ENCODE measurements at places on chromosomes 3 and 15.

GRCh38 chr3:131067983-131068382 lies 41.3 kb downstream of the NEK11 start:
- peak; percentile 19 for DNase-seq

GRCh38 chr3:47850564-47851410 lies 47.8 kb downstream of the DHX30 start:
- no peak for DNase-seq

- DNase-seq, result no peak
These were observed 103.7 kb upstream of the TGFBR2 start for GRCh38 chr3:30502742-30503073.

DNA sequence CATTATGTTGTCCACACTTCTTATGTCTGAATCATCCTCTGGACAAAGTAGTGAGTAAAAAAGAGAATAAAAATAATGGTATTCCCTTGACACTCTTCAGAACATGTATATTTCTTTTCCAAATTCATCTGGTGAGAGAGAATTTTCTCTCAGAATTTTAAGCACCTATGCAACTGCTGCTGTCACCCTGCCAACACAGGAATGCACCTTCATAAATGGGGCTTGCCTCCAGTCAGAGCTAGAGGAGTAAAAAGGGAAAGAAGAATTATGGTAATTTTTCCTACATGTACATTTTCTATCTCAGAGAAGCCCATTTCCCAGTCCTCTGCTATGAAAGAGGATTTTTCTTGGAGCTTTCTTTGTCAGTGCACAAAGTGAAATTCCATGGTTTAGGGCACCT lies 92.2 kb upstream of the ALCAM start:
- no peak for DNase-seq

- DNase-seq, result no peak
These were observed 25.9 kb downstream of the EXOG start for GRCh38 chr3:38522002-38522401.

DNA sequence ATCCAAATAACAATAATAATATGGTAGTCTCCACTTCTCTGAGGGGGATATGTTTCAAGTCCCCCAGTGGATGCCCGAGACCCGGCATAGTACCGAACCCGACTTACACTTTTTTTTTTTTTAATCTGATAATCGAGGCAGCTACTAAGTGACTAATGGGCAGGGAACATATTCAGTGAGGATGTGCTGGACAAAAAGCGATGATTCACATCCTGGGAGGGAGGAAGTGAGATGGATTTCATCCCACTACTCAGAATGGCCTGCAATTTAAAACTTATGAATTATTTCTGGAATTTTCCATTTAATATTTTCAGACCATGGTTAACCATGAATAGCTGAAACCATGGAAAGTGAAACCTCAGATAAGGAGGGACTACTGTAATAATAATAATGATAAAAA lies 49.5 kb upstream of the SELENOK start:
- no peak for DNase-seq

GRCh38 chr15:85116925-85117646 lies 135.4 kb downstream of the PDE8A start:
- no peak for DNase-seq

DNA sequence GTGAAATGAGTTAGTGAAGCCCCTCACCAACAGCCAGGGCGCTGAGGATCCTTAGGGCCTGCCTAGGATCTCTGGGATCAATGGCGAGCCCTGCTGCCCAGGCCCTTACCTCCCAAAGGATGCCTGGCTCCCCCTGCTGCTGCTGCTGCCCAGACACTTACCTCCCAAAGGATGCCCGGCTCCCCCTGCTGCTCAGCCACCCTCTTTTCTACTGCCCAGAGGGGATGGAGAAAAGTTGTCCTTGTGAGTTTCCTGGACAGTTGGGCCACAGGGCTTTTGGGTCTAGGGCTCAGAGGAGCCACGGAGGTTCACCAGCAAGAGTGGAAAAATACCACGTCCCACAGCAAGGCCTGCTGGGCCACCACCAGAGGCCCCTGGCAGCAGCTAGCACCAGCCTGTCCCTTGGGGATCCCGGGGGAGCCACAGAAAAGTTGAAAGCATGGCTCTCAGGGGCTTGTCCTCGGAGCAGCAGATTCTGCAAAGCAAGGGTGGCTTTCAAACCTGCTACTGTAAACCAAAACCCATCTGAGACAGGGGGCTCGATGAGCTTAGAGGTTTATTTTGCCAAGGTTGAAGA lies 59.4 kb downstream of the SLC6A6 start:
- peak; percentile 44 for DNase-seq

DNA sequence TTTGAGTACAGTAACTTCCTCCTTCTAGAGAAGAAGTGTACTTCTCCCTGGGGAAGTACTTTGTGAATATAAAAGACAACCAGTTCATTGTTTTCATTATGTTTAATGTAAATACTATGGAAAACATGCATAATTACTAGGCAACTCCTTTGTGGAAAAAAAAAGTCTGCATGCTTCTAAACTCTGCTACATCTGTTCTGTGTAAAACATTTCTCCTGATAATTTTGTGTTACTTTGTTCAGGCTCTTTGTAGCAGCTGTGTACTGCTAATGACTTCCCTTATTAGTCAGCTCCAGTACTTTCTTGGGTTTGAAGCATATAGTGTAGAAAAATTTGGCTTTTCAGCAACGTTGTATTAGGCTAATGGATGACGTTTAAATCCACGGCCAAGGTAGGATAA lies 111.6 kb downstream of the FEZF2 start:
- peak; percentile 72 for DNase-seq

GRCh38 chr3:133535971-133536881 lies 37.3 kb upstream of the CDV3 start:
- no peak for DNase-seq

GRCh38 chr3:111616417-111617105 lies 21.4 kb upstream of the ZBED2 start:
- DNase-seq, result no peak

DNA sequence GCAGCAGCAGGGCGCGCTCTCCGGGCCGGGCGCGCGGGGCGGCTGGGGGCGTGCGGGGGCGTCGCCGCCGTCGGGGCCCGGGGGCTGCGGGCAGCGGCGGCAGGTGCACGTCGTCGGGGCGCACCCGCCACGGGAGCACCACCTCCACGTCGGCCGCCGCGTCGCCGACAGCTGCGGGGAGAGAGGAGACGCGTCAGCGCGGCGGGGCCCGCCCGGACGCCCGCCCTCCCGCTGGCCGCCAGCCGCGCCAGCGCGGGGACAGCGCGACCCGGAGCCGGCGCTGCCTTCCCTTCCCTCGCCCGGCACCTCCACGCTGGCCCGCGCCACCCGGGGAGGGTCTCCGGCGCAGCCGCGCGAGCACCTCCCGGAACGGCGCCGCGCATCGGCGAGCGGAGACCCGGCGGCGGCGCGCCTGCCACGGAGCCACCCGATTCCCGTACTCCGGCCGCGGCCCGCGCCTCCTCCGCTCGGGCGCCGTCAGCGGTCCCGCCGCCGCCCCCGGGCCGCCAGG lies 481 bp downstream of the ADAMTS17 start:
- DNase-seq, result no peak

- DNase-seq, result peak; percentile 64
These were observed 1.1 kb upstream of the RNU6-1 start for GRCh38 chr15:67840749-67841512.

GRCh38 chr15:68924866-68925560 lies 5.3 kb upstream of the SPESP1 start:
- peak; percentile 67 for DNase-seq

GRCh38 chr15:38528294-38528693 lies 36.3 kb downstream of the RASGRP1 start:
- no peak for DNase-seq

GRCh38 chr3:107561980-107562379 lies 39.2 kb downstream of the BBX start:
- DNase-seq, result no peak

DNA sequence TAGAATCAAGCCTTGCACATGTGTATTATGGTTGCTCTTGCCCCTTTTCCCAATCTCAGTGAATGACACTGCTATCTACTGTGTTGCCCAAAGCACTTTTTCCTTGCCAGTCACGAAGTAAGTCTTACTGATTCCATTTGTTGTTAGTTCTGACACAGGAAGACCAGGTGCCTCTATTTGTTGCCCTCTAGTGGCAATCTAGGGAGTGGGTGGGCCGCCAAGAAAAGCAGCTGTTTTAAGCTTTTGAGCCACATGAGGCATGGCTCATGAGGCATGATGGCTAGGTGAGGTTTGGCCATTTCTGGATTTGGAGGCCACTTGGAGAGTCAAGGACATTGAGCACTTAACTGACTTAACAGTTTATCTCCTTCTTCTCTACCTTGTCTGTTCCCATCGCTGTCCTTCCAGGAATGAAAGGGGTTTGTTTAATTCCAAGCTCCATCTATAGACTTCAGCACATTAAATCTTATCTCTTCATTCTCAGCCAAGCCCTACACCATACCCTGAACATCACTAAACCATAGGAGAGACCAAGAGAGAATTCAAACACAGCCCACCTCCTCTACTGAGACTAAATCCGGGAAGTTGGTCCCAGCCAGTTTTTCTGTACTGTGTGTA lies 103.1 kb downstream of the HCN4 start:
- DNase-seq, result no peak

DNA sequence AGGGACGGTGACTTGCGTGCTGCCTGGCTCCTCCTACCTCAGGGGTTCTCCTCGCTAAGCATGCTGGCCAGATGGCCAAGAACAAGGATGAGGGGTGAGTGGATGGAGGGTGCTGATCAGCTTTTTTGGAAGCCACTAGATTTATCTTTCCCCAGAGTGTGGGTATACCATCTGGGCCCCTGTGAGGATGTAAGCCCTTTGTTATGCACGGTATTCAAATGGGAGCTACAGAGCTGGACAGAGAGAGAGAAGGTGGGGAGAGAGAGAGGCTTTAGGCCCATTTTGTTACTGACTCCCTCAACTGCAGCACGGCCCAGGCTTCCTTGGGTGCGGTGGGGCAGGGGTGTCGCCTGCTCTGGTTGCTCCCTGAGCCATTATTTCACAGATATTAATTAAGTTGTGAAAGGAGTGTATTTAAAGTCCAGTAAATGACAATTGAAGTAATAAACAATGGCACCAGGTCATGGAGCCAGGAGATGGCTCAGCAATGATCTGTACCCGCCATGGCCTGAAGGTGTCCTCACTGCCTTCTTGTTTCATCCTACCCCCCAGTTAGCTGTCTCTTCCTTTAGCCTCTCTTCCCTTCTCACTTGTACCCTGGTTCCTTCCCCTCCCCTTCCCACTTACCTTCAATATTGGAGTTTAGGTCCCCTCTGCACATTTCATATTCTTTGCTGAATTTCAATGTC lies 158.0 kb downstream of the CLSTN2 start:
- no peak for DNase-seq

GRCh38 chr3:2510591-2511145 lies 412.0 kb downstream of the CNTN4 start:
- peak; percentile 69 for DNase-seq

DNA sequence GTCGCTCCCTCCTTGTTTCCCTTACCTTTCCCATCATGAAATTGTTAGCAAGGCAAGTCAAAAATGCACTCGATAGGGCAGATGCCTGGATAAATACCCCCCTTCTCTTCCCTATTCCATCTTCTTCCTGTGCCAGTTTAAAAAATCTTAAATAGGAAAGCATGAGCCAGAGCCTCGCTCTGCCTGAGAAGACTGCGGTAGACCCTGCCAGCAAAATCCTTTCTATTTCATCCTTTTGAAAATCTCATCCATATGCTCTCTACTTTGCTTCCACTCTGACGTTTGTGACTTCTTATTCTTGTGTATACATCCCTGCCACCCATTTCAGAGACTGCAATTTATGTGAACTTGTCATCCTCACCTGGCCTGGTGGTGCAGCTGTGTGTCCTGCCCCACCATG lies 114.6 kb upstream of the ETV5 start:
- DNase-seq, result no peak

DNA sequence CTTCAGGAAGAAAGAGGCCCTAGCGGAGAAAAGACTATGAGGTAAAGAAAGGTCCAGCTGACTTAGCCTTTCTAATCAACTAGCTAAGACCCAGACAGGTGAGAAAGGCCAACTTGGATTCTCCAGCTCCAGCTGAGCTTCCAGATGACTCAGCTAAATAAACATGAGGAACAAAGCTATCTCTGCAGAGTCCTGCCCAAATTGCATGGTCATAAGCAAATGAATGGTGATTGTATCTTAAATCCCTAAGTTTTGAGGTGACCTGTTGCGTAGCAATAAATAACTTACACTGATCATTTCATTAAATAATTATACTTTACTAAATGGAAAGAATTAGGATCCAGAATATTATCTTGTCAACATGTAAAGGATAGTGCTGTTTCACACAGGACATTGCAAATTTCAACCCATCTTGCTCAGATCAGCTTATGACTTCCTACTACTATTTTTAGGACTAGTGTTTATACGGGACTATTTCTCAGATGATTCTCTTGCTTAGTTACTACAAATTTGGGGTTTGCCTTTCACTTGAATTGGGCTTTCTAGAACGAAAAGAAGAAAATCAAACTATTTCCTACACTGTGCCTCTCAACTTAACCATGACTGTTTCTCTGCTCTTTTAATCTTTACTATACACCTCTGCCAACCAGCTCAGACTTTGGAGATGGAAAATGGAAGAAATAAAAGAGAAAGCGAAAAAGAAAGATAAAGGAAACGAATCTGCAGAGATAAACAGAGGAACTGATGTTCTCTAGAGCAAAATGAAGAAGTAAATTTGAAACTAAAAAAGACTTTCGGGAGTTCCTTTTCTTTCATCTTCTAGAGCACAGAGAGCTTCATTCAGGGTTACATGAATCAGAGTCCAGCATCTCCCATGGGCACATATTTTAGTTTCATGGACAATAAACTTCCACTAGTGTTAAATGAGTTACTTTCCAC lies 6.6 kb upstream of the ADGRG7 start:
- no peak for DNase-seq

DNA sequence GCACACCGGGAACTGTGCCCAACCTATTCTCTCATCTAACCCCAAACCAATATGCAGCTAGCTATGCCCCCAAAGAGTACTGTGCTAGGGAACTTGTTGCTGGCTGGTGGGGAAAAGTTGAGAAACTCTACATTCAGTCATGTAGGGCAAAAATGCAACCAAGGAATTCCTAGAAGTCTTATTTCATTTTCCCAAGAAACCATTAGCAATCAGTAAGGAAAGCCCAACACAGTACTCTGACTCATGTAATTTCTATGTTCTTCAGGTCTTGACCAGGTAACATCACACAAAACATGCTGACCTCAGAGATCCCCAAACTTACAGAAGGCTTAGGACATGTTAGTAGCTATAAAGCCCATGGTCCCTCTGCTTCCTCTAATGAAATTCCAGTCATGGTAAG lies 52.1 kb downstream of the TASOR start:
- no peak for DNase-seq

GRCh38 chr15:65824941-65825544 lies 33.0 kb upstream of the DENND4A start:
- no peak for DNase-seq

GRCh38 chr3:118146658-118147375 lies 887.8 kb downstream of the IGSF11 start:
- no peak for DNase-seq

- no peak for DNase-seq
These were observed 86.7 kb upstream of the ZBED2 start for GRCh38 chr3:111681661-111682426.

GRCh38 chr3:189249987-189250386 lies 78.2 kb downstream of the TPRG1 start:
- DNase-seq, result no peak
